ENCODE measurements at places on chromosomes 2 and 18.

DNA sequence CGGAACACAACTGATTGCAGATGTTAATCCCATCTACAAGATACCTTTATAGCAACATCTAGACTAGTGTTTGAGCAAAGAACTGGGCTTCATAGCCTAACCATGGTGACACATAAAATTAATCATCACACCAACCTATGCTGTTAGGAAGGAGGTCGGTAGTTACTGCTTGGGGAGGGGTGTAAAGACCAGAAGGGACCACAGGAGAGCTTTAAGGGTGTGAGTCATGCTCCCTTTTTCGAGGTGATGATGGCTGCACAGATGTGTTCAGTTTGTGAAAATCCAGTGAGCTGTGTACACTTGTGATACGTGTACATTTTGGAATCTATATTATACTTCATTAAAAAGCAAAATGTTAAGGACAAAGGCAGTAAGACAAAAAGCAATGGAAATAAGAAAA is 4.6 kb upstream of the SEH1L start:
- no peak for DNase-seq

- no peak for DNase-seq
Observed at GRCh38 chr2:216222650-216223352, 113.7 kb downstream of the XRCC5 start.

DNA sequence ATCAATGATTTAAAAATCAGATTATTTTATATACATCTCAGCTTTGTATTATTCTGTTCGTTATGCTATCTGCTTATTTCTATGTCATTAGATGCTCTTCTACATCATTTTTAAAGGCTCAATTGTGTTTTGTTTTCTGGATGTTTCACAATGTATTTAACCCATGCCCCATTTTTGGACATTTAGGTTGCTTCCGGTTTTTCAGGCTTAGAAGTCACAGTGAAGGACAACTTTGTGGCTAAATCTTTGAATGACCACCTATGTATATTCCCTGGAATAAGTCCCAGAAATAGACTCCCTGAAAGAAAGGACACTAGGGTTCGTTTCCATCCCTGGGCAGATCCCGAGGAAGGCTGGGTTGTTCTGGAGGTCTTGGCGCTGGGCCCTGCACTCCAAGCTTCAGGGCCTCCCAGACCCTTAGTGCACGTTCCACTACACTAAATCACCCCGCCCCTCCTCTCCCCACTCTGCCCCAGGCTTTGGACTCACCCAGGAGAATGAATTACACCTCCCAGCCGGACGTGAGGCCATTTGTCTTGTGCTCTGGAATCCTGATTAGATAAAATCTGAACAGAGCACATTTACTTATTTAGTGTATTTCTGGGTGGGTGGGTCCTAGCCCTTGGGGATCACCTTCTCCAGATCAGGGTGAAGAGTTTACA is 188.2 kb downstream of the ZFP36L2 start:
- DNase-seq = no peak

GRCh38 chr2:19682493-19682892 is 219.3 kb downstream of the TTC32 start:
- no peak for DNase-seq

GRCh38 chr2:240806459-240806858 is 13.6 kb downstream of the KIF1A start:
- DNase-seq = no peak

DNA sequence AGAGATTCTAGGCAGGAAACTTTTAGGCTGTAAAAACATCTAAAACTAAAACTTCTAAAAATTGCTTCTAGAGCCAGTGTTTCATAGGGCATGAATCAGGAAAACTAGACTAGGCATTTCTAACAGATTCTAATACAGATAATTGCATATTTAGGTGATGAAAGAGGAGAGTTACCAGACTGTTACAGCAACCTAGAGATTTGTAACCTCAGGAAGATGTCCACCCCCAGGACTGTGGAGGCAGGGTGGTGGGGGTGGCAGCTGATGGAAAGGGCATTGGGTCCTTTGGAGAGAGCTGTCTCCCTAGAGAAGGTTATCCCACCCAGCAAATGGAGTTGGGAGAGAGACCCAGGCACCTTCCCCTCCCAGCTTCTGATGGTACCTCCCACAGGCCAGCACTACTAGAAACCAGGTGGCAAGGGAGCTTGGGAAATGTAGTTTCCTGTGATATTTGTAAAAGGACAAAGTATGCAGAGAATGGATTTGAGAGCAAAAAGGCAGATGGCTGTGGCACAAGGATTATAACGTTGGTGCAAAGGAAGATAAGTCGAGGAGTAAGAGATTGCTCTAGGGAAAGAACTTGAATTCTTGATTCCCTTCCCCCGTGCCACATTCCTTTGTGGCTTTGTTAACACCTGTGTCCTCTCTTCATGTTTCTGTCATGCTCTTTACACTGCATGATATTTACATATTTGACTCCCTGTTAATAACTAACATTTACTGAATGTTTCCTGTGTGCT is 75.6 kb upstream of the MGAT5 start:
- no peak for DNase-seq

GRCh38 chr2:179440642-179441251 is 176.1 kb upstream of the SESTD1 start:
- no peak for DNase-seq

GRCh38 chr2:225948903-225949302 is 549.4 kb downstream of the NYAP2 start:
- no peak for DNase-seq

DNA sequence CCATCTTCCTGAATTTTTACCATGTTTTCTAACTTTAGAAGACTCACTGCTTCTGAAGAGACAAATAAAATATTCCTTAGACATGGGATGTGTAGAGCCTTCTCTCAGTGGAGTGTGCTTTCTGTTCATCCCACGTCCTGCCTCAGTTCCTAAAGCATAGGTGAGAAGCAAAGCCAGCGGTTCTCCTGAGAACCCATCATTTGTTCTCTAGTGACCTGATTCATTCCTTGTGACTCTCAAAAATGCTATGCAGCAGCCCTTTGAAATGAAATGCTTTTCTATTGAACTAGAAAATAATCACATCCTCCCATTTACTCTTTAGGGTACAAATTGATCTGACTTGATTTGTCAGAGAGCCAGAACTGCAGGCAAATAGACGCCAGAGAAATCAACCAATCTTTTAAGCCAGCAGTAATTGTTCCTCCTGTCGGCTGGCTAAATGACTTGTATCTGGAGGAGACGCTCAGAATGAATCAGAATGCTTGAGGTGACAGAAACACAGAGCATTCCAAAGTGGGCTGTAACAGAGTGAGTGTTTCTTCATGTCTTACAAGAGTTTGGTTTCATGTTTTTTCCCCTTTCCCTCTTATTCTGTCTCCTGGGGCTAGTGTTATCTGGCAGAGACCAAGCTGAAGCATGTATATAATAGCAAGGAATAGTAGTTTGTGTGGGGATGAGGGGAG is 81.3 kb upstream of the TMEM178A start:
- no peak for DNase-seq

DNA sequence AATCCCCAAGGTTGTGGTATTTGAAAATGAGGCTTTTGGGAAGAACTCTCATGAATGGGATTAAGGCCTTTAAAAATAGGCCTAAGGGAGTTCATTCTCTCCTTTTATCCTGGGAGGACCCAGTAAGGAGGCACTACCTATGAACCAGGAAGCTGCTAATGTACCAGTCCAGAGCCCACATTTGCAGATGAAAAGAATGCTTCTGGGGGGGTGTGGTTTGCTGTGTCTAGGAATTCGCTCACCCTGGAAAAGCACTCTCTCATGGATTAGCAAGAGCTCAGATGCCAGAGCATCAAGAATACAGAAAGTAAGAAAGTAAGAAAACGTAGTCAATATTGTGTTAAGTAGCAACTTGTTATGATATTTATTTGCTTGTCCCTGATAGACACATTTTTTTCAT is 785.7 kb upstream of the GYPC start:
- no peak for DNase-seq

GRCh38 chr2:69216535-69217332 is 170.3 kb downstream of the GFPT1 start:
- no peak for DNase-seq

- DNase-seq = peak; percentile 55
Observed at GRCh38 chr2:23384551-23385343, at the start of gene KLHL29. Gene KLHL29 (plus strand): TSS chr2:23385179. CDS start chr2:23562197, 177,018 bp downstream.

GRCh38 chr2:216517447-216518225 is 19.0 kb downstream of the RPL37A start:
- no peak for DNase-seq

DNA sequence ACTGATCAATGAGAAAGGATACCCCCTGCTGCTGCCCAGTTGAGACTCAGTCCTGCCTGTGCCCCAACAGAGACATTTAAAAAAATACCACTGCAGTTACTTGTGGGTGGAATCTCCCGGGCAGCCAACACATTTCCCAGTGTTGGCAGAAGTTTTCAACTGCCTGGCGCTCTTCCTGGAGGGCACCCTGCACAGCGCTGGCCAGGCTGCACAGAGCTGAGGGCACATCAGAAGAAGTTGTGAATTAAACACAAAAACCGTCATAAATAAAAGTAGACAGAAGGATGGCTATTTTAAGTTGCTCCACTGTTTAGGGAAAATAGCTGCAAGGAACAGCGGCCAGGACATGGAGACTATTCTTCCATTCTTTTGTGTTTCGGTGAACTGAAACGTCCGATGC is 110.2 kb upstream of the THOC1 start:
- DNase-seq = no peak

All from activated T-cell treated with anti-CD3 and anti-CD28 coated beads for 4 hours (primary cell).